ENCODE measurements at places on chromosomes 5 and 9. TPM values are rescaled to one million over a fixed set of nuclear protein-coding genes. Genes with fewer than 3 reads are reported as not detected.

GNAQ gene
- 53.3 TPM for total RNA-seq

NPR2 gene
- 30.7 TPM for total RNA-seq

SV2C gene
- 3.1 TPM for total RNA-seq

MAMDC4 gene
- 8.2 TPM for total RNA-seq

RABEPK gene
- total RNA-seq, result 15.9 TPM

ATP6V1G1 gene
- 250 TPM for total RNA-seq

NPDC1 gene
- 56.4 TPM for total RNA-seq

CCL27 gene
- not detected for total RNA-seq

GABRB2 gene
- 16.1 TPM for total RNA-seq

NKD2 gene
- 18.0 TPM for total RNA-seq

TJP2 gene
- 104 TPM for total RNA-seq

TCOF1 gene
- 33.4 TPM for total RNA-seq

TTC23L gene
- total RNA-seq, result 2.9 TPM

BTNL3 gene
- total RNA-seq, result not detected

GFI1B gene
- total RNA-seq, result 1.4 TPM

SVEP1 gene
- total RNA-seq, result 27.3 TPM

IFNA2 gene
- not detected for total RNA-seq

TAF11L8 gene
- total RNA-seq, result not detected

ANGPTL2 gene
- 26.6 TPM for total RNA-seq

TMEM174 gene
- total RNA-seq, result not detected

PTAR1 gene
- total RNA-seq, result 206 TPM

SEC24A gene
- total RNA-seq, result 36.6 TPM

ORM2 gene
- total RNA-seq, result not detected

INSYN2B gene
- total RNA-seq, result 0.49 TPM

MYOT gene
- total RNA-seq, result 15.9 TPM

HSPA9 gene
- 294 TPM for total RNA-seq

RIGI gene
- total RNA-seq, result 10.2 TPM

BSPRY gene
- 7.5 TPM for total RNA-seq

CSF2 gene
- not detected for total RNA-seq

TEX48 gene
- not detected for total RNA-seq

NME5 gene
- total RNA-seq, result 5.6 TPM

FCN2 gene
- total RNA-seq, result not detected

PLAC8L1 gene
- not detected for total RNA-seq

CMBL gene
- 13.4 TPM for total RNA-seq

MLANA gene
- 27.2 TPM for total RNA-seq

RGS3 gene
- 40.4 TPM for total RNA-seq

CAVIN4 gene
- 31.4 TPM for total RNA-seq

GPR150 gene
- not detected for total RNA-seq

ASPN gene
- total RNA-seq, result 81.0 TPM

NAIF1 gene
- 10.6 TPM for total RNA-seq

IFNK gene
- not detected for total RNA-seq

RPL37 gene
- total RNA-seq, result 91.3 TPM

PCDHB12 gene
- 15.0 TPM for total RNA-seq

ABCA1 gene
- 64.8 TPM for total RNA-seq

SPINK7 gene
- total RNA-seq, result not detected

LCN12 gene
- total RNA-seq, result 2.9 TPM

CDO1 gene
- 64.5 TPM for total RNA-seq

LCN10 gene
- 1.4 TPM for total RNA-seq

LHX3 gene
- 18.5 TPM for total RNA-seq

MTMR12 gene
- 35.6 TPM for total RNA-seq

NIPSNAP3A gene
- total RNA-seq, result 37.6 TPM

ADAMTS6 gene
- total RNA-seq, result 48.3 TPM

FOXI1 gene
- not detected for total RNA-seq

CARTPT gene
- total RNA-seq, result not detected

SLC6A3 gene
- total RNA-seq, result 2.7 TPM

CAMSAP1 gene
- 123 TPM for total RNA-seq
